ENCODE measurements at places on chromosomes 12 and 14.
A peak's percentile ranks its signal among the peaks of the same experiment; 100 is the strongest.

DNA sequence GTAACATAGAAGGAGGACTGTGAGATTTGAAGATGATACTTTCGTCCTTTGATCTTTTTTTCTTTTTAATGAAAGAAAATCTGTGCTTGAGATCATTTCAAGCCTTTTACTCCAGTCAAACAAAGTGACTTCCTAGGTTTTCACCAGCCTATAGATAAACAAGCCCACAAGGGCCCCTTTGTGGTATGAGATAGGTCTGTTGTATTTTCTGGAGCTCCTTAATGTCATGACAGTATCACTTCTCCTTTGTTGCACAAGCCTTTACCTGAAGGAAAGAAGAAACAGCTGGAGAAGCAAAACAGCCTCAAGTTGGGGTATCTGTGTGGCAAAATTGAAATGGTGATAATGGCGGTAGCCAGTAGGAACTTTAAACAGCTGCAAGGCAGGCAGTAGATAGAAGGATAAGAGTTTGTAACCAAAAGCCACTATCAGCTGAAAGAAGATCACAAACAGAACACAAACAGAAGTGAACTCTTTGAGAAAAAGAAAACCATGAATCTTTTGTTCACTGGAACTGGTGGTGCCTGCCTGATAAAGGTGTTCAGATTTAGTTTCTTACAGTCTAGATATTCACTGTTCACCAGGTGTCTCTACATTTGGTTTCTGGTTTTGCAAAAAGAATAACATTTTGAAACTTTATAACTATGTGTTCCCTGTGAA, 96.8 kb downstream of the LGR5 start:
- DNase-seq, result no peak

- DNase-seq, result peak; percentile 93
Observed at GRCh38 chr14:57982804-57983634, 117.1 kb upstream of the SLC35F4 start.

DNA sequence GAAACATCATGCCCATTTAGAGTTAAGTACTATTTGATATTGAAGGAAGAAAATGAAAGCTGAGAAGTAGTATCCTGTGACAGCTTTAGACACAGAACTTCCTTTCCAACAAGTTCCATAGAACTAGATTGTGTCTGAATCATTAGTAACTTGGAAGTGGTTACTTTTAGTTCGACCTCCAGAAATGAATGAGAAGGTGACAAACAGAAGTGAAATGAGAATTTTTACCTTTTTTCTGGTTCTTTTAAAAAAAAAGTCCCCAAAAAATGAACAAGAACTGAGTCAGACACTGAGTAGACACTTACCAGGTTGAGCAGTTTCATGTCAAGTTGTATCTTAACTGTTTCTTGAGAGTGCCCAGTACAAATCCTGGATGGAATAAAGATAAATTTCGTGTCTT, 3.0 kb downstream of the ATP6V0A2 start:
- DNase-seq, result no peak

- DNase-seq, result no peak
Observed at GRCh38 chr14:101110729-101111619, 207.5 kb upstream of the RTL1 start.

DNA sequence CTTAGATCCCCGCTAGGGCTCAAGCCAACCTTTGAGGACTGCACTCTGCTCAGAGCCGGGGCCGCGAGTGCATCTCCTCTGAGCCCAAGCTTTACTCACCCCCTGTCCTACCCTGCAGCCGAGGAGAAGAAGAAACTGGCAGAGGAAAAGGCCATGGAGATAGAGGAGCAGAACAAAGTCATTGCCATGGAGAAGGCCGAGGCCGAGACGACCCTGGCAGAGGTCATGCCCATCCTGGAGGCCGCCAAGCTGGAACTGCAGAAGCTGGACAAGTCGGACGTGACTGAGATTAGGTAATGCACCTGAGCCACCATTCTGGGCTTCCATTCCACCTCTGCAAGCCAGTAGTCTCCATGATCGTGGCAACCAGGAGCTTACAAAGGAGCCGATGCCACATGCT, 69.8 kb downstream of the CCDC92 start:
- no peak for DNase-seq

All from NCI-H1417 (cell line).